ENCODE measurements at places on chromosomes 1 and 21.

GRCh38 chr1:2596530-2597333, 10.2 kb downstream of the PRXL2B start:
- DNase-seq: no peak

- no peak for DNase-seq
Measured at GRCh38 chr1:234584926-234585325, 25.1 kb downstream of the IRF2BP2 start.

- DNase-seq: no peak
Measured at GRCh38 chr1:230495076-230495475, 68.9 kb upstream of the PGBD5 start.

- no peak for DNase-seq
Measured at GRCh38 chr1:233865902-233866301, 38.6 kb upstream of the SLC35F3 start.

DNA sequence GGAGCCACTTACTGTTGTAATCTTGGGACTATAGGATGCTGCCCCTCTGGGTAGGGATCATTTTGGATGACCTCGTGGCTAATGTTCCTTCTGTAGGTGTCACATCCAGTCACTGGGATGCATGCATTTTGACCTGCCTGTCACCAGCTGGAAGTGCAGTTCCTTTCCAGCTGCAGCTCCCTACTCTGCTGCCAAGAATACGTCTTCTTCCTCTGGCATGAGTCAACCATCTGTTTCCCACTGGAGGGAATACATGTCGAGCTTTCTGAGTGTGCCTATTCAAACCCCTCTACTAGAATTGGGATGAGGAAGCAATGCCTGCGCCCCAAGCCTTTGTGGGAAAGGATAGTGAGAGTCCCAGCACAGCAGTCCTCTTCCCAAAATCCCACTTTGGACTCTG, 415.5 kb upstream of the ADAMTS5 start:
- no peak for DNase-seq

DNA sequence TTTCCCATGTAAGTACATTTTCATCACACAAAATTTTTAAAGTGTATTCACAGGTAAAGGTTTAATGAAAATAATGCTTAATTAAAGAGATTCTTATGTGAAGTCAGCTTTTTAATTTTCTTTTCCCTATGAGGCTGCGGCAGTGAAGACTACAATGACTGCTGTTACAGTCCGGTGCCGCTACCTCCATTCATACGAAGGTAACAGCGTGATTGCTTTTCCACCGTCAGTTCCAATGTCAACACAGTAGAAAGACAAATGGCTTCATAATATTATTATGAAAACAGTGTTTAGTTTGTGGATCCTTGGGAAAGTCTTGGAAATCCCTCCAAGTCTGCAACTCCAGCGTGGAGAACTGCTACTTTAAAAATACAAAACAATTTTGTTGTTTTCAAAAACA, 254.9 kb upstream of the NRIP1 start:
- no peak for DNase-seq

- no peak for DNase-seq
Measured at GRCh38 chr1:178693366-178693765, 31.7 kb upstream of the RALGPS2 start.

GRCh38 chr1:161730050-161730564, 8.8 kb downstream of the FCRLB start:
- no peak for DNase-seq

DNA sequence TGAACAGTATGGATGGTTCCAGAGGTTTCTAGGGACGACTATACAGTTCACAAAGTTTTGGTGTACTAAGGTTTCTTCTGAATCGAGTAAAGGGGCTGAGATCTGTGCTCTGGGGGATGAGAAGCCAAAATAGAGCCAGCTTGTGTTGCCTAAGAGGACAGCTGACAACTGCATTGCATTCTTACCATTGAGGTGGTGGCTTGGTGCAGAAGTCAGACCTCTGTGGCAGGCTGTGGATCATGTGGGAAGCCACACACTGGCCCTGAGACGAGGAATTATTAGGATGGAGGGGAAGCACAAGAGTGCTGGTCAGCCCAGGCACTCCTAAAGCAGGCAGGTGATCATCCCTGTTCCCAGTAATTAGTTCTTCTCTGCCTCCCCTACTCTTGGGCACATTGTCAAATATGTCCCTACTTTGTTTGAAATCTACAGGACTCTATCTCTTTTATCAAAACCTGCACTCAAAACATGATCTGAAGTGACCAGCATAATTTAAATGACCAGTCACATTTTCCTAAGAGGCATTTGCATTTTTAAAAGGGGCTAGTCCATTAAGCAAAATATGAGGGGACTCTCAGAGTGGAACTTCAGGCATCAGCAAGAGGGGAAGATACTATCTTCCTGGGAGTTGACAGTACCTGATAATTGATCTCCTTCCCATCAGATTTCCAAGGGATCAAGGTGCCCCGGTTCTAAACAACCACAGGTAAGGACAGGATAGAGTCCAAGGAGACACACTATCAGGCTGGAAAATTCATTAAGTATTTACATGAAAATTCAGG, at the start of gene FCRLB:
TSS of gene FCRLB (plus strand) at position 589 of the 782 bp plus-strand sequence. CDS start 1,129 bp downstream, outside the sequence.
- no peak for DNase-seq

- no peak for DNase-seq
Measured at GRCh38 chr1:231774719-231775335, 148.2 kb downstream of the DISC1 start.

DNA sequence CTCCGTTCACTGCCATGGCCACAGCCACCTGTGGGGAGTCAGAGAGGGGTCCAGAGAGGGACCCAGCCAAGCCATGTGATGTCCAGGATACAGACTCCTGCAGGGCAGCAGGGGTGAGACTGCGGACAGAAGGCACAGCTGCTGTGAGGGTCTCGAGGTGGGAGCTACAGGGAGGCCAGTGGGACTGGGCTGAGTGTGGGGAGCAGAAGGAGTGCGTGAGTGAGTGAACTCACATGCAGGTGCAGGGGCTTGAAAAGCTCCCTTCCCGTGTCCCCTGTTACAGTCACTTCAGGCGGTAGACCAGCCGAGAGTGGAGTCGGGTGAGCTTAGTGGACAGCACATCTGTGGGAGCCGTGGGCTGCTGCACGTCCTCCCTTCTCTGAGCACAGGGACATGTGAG, 42.4 kb downstream of the S100B start:
- DNase-seq: no peak

GRCh38 chr1:201146626-201147390, 7.5 kb downstream of the TMEM9 start:
- no peak for DNase-seq

GRCh38 chr1:66078412-66078811, 285.7 kb downstream of the PDE4B start:
- DNase-seq: no peak

GRCh38 chr1:42034426-42034825, 115.7 kb upstream of the HIVEP3 start:
- DNase-seq: no peak

GRCh38 chr1:46242918-46243317, 4.6 kb upstream of the RAD54L start:
- DNase-seq: no peak

DNA sequence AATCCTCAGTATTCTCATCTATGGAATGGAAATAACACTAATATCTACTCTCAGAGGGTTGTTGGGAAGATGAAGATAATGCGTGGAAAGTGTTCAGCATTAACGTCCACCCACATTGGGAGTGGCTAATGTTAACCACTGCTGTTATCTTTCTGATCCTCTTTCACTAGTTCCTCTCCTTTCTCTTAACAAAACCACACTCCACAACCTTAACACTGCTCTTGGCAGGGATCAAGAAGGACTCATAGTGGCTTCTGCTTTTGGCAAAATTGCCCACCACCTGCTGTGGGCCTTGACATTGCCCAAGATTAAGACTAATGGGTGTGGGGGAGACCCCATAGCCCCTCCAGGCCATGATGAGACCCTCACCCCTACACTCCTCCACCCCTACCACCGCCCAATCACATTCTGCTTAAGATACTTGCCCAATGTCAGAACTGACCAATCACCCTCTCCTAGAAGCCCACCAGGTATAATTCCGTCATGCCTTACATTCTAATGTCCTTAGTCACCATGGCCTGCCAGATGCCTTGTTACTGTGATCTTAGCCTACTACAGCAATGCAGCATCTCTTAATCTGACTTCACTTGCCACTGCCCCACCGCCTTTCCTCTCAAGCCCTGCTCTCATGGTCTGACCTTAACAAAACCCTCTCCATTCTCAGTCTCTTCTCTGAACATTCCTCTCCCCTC, 27.1 kb downstream of the DHCR24 start:
- DNase-seq: no peak

GRCh38 chr1:75423616-75424015, 187.3 kb downstream of the SLC44A5 start:
- DNase-seq: no peak

GRCh38 chr1:150582371-150582770, 3.0 kb upstream of the MCL1 start:
- DNase-seq: no peak

GRCh38 chr1:67256291-67257172, 51.1 kb upstream of the IL12RB2 start:
- DNase-seq: no peak

DNA sequence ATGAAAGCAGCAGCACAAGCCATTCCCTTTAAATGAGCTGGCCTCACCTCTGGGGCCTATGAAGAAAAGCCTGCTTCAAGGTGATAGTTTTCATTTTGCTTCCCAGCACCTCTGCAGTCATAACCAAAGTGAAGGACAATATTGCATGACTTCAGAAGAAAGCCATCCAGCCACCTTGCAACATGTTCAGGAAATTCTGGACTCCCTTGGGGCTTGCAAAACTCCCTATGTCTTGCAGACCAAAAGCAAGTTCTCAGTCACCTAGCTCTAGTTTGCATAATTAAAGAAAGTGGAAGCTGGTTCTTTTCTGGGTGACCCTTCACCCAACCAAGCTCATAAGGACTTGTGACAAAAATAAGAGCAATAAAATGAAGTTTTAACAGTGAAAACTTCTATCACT, 87.6 kb downstream of the GFI1 start:
- no peak for DNase-seq

DNA sequence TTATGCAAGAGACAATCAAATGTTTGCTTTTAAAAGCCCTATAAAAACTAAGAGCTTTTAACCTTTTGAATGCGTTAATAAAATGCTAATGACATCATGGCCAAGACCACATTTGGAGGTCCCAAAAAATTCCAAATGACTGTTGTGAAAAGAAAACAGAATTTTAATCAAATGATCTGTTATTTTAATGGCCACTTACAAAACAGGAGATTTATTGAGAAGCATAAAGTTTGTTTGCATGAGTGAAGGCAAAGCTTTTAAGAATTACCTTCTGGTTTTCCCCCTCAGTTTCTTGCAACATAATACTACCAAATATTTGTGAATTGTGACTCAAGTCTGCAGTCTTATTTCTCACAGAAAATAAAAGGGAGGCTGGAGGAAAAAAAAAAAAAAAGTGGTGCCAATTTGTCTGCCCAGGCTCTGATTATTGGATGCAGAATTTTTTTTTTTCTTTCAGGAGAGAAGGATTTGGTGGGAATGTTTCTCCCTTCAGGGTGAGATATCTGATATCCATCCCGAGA, 60.7 kb downstream of the GORAB start:
- DNase-seq: no peak

DNA sequence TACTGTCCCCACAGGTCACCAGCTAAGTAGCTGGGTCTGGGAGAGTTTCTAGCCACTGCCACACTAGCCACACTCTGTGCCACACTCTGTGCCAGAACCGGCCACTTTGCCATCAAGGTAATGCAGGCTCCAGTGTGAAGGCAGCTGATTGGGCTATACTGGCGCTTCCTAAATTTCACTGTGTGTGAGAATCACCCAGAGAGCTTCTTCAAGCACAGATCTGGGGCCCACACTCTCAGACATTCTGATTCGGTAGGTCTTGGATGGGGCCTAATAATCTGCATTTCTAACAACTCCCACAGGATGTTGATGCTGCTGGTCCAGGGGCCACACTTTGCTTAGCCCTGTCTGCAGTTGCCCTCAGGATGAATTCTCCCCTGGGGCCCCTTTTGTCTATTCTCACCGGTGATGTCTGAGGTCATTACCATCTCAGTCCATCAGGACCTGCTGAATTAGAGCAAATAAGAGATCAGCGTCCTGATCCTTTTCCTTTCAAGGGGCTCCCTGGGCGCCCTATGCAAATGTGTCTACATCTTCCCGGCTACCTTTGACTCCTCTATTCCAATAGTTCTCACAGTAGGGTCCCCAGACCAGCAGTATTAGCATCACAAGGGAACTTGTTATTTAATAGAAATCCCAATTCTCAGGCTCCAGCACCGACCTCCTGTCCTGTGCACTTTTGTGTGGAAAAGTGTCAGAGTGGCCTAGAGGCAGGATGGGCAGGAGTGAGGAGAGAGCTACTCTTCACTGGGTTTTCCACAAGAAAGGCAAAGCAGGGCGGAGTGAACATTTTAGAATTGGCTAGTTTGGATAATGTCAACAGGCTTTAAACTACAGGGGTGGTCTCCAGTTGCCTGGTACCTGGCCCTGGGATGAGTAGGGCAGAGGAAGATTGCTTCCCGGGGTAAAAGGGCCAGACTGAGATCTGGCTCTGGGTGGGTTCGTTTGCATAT, 24.7 kb upstream of the LRRN2 start:
- no peak for DNase-seq

GRCh38 chr1:208110296-208110695, 133.9 kb downstream of the PLXNA2 start:
- no peak for DNase-seq

- no peak for DNase-seq
Measured at GRCh38 chr1:205350691-205351141, 6.0 kb downstream of the KLHDC8A start.

- no peak for DNase-seq
Measured at GRCh38 chr1:232682248-232682647, 52.3 kb upstream of the SIPA1L2 start.

DNA sequence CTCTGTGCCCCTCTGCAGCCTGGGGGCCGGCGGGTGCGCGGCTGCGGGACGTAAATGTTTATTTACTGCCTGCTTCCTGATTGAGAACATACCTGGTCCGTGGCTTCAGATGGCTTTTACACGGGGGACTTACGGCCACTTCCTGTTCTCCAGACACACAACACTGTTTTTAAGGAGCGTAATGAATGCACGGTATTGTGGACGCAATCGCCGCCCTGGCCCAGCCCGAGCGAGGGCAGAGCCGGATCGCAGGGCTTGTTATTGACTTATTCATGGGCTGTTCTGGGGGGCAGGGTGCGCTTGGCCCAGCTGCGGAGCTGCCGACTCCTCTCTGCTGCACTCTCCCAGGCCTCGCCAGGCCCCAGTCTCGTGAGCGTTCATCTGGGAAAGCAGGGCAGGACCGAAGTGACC, 52.8 kb upstream of the ACTRT2 start:
- no peak for DNase-seq

DNA sequence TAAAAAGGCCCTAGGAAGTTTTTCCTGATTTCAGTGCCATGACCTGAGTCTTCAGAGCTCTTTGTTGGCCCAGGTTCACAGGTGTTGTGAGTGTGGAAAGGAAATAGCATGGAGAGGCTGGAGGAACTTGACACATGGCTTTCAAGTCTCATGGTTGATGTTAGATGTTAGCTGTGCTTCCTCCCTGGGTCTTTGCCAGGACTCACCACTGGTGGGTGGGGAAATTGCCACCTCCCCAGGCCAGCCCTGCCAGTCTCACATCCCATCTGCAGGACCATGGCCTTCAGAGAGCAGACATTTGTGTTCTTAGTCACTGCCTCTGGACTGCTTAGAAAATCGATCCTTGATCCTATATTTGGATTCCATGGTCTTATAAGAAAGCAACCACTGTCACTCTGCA, 383.2 kb downstream of the DISC1 start:
- no peak for DNase-seq
